ENCODE measurements at places on chromosomes 2 and 18.

- no peak for DNase-seq
Measured at GRCh38 chr2:124978597-124978996, 953.5 kb downstream of the CNTNAP5 start.

GRCh38 chr2:165434865-165435496 lies 34.5 kb upstream of the CSRNP3 start:
- no peak for DNase-seq

DNA sequence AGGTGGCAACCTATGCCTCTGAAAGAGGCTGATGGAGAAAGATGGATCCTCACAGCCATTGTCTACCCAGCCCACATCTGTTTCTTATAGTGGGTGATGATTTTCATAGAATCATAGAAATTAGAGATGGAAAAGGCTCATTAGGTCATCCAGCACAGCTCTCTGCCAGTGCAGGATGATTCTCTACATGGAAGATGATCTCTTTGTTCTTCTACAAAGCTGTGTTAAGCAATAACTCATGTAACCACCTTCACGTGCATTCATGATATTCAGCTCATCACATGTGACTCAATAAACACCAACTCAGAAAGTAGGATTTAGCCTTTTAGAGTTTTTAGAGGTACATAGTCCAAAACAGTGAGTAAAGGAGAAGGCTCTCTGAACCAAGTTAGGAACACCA lies 539.4 kb upstream of the ID2 start:
- no peak for DNase-seq

DNA sequence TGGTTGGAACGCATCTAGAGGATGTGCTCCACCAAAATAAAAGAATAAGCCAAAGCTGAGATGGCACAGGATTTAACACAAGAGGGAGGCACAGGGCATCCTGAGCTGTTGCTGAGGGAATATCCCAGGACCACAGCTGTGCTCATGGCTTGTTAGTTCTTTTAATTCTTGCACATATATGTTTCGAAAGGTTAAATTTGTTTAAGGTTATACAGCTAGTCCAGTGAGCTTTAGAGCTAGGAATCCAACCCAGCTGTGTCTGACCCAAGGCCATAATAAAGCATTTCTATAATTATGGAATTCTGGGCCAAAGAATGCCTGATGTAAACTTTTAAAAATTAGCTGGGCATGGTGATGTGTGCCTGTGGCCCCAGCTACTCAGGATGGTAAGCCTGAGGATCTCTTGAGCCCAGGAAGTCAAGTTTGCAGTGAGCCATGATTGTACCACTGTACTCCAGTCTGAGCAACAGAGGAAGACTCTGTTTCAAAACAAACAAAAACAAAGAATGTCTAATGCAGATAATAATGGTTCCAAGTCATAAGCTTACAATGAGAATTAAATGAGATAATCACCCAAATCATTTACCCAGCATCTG lies 66.4 kb upstream of the CCBE1 start:
- DNase-seq: no peak

- no peak for DNase-seq
Measured at GRCh38 chr2:176491172-176491904, 222.1 kb downstream of the MTX2 start.

DNA sequence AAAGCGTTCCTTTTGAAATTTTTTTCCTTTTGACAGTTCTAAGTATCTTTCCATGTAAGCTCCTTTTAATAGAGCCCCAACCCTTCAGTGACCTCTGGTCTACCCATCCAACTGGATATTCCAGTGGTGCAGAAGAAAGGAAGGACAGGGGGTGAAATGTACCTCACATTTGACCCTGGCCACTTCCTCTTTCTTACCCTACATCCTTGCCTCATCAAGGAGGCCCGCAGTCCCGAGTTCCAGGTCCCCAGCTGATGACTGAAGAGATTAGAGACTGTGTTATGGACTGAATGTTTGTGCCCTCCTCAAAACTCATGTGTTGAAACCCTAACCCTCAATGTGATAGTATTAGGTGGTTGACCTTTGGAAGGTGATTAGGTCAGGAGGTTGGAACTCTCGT lies 158.1 kb downstream of the RBM43 start:
- no peak for DNase-seq

DNA sequence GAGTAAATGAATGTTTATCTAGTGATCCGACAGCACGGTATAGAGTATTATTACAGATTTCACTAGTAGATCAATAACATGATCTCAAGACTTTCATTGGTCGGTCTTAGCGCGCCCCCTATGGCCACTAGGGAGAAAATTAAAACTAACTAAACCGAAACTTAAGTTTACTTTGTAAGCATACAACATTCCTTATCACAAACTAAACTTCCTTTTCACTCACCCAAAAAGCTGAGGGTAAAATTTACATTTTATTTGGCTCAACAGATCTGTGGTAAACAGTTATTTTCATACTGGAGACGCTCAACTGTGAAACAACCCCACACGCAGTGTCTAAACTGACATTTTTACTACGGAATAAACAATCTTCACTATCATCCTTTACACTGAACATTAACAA lies 215.6 kb upstream of the MAP2 start:
- peak; percentile 22 for DNase-seq

DNA sequence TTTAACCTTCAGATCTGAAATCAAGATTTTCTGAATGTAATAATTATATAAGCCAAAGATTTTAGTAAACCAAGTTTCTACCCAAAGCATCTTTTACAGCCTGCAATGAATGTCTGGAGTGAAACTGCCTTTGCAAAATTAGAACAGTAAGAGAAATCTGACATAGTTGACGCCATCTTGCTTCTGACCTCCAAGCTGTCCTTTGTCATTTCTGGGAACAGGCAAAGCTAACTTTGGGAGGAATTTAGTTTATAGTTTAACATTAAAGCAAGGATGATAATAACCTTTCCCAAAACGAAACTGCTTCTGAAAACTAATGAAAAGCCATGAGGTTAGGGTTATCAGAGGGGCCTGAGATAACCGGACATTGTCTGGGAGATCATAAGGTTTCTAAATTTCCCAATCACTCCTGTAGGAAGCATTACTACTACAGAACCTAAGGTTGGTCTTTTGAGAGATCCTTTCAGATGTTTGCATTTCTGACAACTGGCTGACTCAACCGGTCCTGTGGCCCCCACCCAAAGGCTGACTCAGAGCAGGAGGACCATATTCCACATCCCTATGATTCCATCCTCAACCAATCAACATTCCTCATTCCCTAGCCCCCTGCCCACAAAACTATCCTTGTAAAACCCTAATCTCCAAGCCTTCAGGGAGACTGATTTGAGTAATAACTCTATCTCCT lies 124.5 kb downstream of the TMEM131 start:
- no peak for DNase-seq

- DNase-seq: no peak
Measured at GRCh38 chr2:218691234-218691633, 19.3 kb downstream of the STK36 start.

GRCh38 chr2:9744256-9745004 lies 98.8 kb upstream of the TAF1B start:
- DNase-seq: no peak

DNA sequence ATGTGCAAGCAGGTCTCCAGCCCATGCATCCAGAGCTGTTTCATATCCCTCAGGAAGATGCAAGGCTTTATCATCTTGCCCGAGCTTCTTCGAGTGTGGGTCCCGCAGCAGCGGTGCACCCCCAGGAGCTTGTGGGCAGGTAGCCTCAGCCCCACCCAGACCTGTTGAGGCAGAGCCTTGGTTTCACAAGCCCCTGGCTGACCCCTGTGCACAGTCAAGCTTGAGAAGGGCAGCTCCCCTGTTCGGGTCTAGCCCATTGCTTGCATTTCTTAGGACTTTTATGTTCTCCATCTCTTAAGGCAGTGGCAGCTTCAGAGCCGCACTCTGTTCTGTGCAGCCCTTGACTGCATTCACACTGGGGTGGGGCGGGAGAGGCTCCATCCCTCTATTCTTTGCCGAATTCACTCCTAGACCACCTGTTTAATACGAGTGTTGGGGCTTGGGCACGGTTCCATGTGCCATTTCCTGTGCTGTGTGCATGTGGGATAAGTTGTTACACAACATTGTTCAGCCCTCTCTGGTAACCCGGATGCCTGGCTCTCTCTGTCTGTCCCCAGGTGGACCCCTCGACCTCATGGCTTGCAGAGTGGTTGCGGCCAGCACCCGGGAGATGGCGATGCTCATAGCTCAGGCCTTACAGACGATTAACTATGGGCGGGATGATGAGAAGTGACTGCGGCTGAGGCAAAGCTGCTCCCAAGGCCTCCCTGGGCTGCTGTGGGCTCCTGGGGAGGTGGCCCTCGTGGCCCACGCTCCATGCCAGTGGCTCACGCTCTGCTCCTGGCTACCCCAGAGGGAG lies 48.7 kb downstream of the IMPA2 start:
- no peak for DNase-seq

- no peak for DNase-seq
Measured at GRCh38 chr2:128358941-128359731, 40.5 kb upstream of the HS6ST1 start.

DNA sequence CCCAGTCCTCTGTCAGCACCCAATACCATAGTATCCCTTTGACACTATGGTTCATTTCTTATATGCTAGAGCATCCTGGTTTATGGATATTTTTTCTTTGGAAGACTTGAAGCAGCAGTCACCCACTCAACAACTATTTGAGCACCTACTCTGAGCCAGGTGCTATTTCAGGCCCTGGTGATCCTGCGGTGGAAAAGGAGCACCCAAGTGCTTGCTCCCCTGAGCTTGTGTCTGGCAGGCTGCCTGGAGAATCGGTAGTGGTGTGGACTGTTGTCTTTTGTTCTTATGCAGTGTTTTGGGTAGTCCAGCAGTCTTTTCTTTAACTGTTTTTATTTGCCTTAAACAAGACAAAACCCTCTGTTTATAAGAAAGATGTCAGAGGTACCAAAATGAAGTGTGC lies 28.9 kb downstream of the NCK2 start:
- DNase-seq: no peak

GRCh38 chr2:106885971-106886915 lies at the start of gene ST6GAL2:
TSS of gene ST6GAL2 (minus strand) at chr2:106886167. CDS start at chr2:106843977, 42,190 bp downstream.
- DNase-seq: no peak

DNA sequence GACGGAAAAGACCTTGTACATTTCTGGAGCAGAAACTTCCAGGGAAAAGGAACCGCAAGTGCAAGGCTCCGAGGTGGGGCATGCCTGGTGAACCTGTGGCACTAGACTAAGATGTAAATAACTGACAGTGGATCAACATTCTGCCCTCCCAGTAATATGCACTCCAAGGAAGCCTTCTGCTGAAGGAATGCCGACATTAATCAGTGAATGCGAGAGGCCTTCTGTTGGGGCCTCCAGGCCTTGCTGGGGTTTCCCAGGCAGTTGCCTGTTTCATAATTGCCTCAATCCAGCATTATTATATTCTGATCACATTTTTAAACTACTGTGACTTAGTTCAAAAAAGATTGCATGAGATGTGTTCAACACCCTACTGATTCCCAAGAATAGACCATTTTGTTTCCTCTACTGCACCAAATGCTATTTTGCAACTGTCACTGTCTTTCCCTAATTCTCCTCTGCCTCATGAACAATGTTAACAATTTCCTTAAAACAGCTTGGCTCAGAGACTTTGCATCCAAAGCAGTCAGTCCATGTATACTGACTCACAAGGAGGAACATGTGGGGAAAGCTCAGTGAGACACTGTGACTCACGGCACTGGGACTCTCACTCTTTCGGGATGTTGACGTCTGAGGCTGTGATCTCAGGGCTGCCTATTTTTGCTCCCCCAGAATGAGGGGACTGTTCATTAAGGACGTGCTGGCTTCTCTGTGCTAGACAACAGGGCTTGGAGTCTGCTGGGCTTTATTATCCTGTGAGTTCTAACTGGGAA lies 10.5 kb upstream of the DSG2 start:
- DNase-seq: no peak

GRCh38 chr2:47531378-47532042 lies 128.6 kb downstream of the MSH2 start:
- DNase-seq: no peak

GRCh38 chr18:3499501-3499900 lies 49.5 kb downstream of the TGIF1 start:
- DNase-seq: no peak

DNA sequence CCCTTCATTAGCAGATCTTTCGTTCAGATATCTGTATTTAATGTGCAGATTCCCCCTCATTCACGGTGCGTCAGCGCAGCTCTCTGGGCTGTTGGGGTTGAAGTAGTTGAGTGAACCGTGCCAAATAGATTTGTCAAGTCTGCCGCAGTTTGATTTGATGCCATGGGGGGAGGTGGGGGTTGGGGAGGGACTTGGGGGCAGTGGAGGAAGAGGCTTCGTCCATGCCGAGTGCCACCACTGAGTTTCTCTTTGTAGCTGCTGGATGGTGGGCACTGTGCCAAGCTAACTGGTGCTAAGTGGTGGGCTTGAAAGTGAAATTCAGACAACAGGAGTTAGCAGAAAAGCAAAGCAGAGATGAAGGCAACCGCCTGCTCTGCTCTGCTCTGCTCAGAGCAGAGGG lies 47.9 kb downstream of the NRP2 start:
- DNase-seq: no peak

DNA sequence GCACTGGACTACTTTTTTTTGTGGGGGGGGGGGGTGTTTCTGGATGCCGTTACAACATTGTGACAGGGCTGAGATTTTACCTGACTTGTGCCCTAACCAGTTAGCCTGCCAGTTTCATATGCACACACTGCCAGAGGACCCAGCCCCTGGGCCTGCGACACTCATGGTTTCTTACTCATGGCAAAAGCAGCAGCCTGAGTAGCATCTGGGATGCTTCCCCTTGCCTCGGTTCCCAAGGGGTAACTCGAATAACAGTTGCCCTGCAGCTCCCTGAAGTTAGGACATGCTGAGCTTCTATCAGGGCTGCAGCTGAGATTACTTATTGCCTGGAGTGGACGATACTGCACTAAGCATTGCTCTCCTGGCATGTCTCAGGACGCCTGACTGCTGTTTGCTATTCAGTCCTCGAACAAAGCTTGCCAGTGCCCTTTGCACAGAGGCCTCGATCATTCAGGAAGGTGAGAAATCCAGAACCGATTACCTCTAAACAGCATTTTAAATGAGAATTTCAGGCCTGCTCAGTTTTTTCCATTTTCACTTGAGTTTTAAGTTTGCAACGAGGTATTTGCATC lies 47.9 kb downstream of the TRPM8 start:
- DNase-seq: no peak

GRCh38 chr2:69768235-69768634 lies 26.3 kb downstream of the ANXA4 start:
- no peak for DNase-seq

GRCh38 chr2:208010506-208010905 lies 14.8 kb downstream of the PLEKHM3 start:
- no peak for DNase-seq

GRCh38 chr2:23657934-23658333 lies 269.0 kb downstream of the ATAD2B start:
- DNase-seq: no peak

- no peak for DNase-seq
Measured at GRCh38 chr2:152031747-152032306, 67.0 kb downstream of the CACNB4 start.

GRCh38 chr2:109630441-109631430 lies 16.6 kb downstream of the SOWAHC start:
- no peak for DNase-seq

- DNase-seq: no peak
Measured at GRCh38 chr2:19256121-19256601, 102.3 kb downstream of the OSR1 start.

DNA sequence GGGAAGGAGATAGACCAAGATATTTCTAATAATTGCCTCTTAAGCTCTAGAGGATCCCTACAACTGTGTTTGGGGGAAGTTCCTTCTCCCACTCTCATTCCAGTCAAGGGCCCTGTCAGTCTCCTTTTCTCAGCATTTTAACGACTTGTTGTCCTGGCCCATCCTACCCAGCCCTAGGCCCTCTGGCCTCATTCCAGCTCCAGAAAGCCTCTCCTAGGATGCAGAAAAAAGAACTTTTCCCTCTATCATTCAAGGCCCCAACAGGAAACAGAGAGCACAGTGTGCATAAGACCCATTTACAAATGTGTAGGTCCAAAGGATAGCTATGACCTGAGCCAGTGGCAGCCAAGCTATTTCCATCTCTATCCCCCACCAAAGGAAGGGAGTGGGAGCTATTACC lies 14.0 kb downstream of the PKDCC start:
- DNase-seq: no peak

Data from activated naive CD4-positive, alpha-beta T cell treated with anti-CD3 and anti-CD28 coated beads, Interleukin-2, amount 10 ng/mL, durations not matched to agents 7 days and 5 days (primary cell).